ENCODE measurements at places on chromosomes 5 and 9.
A peak's percentile ranks its signal among the peaks of the same experiment; 100 is the strongest.

DNA sequence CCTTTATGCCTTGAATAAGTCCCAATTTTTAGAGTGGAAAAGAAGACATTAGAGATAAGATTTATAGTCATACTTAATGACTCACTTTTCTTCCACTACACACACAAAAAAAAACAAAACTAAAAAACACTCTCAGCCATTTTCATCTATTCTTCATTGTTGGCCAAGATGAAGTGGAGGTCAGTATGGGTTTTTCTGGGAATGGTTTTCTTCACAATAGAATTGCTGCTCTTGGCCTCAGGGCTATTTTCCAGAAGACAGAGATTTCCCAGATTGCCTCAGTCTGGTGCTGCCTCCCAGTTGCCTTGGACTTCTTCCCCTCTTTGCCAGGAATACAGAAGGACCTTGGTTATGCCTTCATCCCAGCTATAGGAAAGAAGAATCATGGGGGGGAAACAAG is 463.7 kb downstream of the TMEM232 start:
- DNase-seq: no peak

GRCh38 chr5:433836-434235 is 9.1 kb upstream of the EXOC3 start:
- DNase-seq: no peak

DNA sequence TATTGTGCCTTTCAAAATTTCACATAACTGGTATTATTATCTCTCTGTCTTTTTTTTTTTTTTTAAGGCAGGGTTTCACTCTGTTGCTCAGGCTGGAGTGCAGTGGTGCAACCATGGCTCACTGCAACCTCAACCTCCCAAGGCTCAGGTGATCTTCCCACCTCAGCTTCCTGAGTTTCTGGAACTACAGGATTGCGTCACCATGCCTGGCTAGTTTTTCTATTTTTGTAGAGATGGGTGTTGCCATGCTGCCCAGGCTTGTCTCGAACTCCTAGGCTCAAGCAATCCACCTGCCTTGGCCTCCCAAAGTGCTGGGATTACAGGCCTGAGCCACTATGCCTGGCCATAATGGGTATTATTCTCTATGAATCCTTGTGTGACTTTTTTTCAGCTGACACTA is 402.3 kb upstream of the SMARCA2 start:
- DNase-seq: no peak

- DNase-seq: no peak
Observed at GRCh38 chr9:22528485-22528884, 81.9 kb downstream of the DMRTA1 start.

DNA sequence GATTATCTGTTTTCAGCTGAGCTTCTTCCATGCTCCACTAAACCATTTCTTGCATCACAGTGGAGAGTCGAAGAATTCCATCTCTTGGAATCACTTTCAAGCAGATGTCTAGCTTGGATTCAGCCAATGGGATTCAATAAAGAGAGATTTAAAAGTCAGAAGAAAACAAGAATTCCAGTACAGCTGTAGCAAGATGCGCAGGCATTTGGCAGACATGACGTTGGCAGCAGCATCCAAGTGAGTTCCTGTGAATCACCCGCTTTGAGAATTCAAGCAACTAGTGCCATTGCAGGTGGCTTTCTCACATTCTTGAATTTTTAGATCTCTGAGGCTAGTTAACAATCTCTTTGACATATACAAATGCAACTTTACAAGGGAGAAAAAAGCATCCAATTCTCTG is 467.0 kb downstream of the CDH10 start:
- no peak for DNase-seq

- DNase-seq: no peak
Observed at GRCh38 chr5:17891881-17892280, 257.6 kb downstream of the TAF11L14 start.

- peak; percentile 67 for DNase-seq
Observed at GRCh38 chr5:139690064-139690802, 42.1 kb downstream of the CXXC5 start.

Measured in RWPE1 (cell line).